AG04449 (cell line): ENCODE measurements at places on chromosomes 1 and 21.

GRCh38 chr1:244011271-244011670 lies 39.8 kb upstream of the ZBTB18 start:
- DNase-seq: no peak

DNA sequence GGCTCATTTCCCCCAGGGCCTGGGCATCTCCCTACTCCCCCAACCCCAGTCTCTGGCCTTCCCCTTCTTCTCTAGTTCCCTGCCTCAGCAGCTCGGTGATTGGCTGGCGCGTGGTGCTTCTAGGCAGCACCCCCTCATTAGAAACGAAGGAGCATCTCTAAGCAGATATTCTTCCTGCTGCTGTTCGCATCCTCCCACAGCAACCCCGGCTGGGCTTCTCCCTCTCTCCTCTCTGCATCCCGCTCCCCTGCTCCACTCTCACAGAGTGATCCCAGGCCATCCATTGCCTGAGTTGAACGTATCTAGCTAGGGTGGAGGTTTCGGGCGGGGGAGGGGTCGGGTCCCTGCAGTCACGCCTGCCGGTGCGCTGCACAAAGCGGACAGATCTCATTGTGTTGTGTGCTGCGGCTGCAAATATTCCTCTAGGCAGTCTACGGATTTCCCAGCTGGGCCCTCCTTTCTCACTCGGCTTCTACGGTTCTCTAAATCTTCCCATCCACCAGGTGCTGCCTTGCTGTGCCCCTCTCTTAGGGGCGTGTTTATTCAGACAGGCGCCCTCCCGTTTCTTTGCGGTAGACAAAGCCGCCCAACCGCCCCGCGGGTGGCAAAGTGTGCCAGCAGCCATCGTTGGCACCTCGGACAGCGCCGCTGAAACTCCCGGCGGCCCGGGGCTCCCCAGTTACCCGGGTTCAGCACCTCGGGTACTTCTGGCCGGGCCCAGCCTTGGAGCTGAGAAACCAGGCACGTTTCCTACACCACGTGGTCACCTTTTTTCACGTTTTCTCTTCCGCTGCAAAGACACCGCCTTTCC lies 2.2 kb downstream of the CACNA1E start:
- DNase-seq: no peak

DNA sequence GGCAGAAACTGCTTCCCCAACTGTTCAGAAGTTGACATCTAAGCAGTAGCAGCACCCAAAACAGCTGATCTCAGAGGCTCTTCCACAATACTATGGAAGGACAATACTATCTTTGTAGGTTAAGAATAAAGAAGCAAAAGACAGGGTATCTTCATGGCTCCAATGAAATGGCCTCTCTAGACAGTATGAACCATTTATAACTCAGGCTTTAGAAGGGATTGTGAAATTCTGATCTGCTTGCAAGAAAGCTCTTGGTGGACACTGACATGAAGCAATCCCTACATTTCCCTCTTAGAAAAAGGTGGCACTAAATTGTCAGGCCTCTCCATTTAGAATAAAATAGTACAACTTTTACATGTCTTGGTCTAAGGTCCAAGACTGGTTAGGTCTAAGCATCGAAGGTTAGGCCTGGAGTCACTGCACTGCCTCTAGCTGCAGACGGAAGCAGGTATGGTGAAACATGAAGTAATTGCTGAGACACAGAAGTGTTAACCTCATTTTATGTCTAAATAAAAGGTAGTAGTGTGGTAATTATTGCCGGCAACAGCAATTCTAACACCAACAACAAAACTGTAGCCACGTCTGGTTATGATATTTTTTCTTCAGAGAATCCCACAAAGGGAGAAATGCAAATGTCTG lies 50.6 kb upstream of the HP1BP3 start:
- DNase-seq: no peak

GRCh38 chr1:220906561-220907334 lies 27.5 kb downstream of the HLX start:
- DNase-seq: no peak

- no peak for DNase-seq
These were observed 25.6 kb downstream of the C1orf116 start for GRCh38 chr1:207006914-207007313.

DNA sequence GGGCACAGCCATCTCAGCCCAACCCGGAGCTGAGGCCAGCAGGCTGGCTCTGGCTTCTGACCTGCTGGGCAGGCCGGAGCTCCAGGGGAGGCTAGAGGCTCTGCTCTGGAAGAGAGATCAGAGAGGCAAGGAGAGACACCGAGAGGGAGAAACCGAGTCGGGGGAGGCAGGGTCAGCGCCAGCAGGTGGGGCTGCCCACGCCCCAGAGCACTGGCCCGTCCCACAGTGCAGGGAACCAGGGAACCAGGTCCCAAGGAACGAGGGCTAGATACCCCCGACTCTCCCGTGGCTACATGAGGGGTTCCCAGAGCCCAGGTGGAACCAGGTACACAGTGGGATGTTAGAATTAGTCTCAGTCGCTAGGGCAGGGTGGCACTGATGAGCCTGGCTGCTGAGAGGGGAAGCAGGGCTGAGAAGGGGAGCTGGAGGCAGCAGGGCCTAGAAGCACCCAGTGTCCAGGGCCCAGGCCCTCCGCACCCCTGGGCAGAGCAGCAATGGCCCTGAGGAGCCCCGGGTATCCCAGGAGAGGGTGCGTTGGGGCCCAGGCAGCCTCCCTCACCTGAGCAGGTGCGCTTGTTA lies 2.1 kb downstream of the MASP2 start:
- DNase-seq: no peak

DNA sequence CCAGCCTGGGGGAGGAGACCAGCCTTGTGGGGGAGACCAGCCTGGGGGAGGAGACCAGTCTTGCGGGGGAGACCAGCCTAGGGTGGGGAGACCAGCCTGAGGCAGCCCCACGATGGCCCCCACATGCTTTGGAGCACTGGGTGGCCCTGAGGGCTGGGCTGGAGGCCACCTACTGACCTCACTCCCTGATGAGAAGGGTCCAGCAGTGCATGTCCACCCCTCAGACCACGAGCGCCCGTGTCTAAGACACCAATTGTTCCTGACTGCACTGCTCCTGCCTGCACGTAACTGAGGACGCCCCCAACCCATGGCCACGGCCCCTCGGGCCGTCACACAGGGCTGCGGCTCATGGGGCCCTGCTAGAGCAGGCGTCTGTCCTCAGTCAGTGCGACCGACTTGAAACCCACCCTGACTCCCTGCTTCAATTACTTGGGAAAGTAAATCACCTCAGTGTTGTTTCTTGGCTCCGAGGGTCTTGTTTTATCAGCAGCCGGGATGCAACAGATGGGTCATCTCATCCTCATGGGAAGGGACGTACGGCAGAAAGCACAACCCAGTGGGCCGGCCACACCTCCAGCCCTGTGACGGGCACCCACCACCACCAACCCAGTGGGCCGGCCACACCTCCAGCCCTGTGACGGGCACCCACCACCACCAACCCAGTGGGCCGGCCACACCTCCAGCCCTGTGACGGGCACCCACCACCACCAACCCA lies at the start of gene SPATC1L:
Gene SPATC1L, minus strand, starts transcription at position 550 of the 715 bp plus-strand sequence. CDS start 1,643 bp downstream, outside the sequence.
- no peak for DNase-seq

DNA sequence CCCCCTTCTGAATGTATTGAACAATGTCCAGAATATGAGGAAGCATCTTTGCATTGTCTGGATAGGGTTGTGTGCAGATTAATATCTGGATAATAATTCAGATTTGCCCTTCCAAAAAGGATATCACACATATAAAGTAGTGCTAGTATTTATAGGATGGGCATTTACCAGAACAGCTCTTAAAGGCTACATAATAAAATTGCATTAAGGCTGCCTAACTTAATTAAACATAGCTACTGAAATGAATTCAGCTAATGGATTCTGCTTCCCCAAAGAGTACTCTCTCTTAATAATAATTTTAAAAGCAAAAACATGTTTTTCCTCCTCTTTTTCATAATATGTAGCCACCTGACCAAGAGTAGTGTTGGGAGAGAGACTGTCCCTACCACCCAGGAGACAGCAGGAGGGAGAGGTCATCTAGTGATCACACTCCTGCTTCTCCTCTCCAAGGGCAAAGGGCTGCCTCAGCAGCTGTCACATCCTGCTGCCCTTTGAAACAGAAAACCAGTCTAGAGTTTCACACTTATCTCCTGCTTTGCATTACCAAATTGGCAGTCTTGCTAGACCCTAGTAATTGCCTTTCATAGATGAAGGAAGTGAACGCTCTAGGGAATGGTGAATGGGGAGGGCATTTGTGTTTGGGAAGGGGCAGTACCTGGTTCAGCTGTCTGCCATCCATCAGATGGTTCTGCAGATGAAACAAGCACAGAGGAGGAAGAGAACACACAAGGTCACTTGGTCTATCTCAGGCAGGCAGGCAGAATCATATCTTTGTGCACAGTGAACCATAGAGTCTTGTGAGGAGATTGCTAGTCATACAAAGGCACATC lies 29.3 kb upstream of the DDAH1 start:
- DNase-seq: no peak

GRCh38 chr1:228101614-228101993 lies 1.5 kb downstream of the C1orf35 start:
- DNase-seq: no peak

DNA sequence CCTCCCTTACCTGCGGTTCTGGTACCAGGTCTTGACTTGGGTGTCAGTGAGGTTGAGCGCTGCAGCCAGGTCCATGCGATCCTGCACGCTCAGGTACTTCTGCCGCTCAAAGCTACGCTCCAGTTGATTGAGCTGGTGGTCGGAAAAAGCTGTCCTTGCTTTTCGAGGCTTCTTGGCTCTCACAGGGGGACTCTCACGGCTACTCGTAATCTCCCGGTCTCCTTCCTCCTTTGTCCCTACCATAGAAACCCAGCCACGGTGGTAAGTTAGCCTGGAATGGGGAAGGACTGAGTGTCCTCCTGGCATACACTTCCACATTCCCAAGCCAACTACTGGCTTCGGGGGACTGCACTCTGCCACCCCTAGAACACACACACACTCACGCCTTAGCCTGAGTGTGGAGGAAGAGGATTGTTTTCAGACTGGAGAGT lies 2.6 kb downstream of the BARHL2 start:
- no peak for DNase-seq

DNA sequence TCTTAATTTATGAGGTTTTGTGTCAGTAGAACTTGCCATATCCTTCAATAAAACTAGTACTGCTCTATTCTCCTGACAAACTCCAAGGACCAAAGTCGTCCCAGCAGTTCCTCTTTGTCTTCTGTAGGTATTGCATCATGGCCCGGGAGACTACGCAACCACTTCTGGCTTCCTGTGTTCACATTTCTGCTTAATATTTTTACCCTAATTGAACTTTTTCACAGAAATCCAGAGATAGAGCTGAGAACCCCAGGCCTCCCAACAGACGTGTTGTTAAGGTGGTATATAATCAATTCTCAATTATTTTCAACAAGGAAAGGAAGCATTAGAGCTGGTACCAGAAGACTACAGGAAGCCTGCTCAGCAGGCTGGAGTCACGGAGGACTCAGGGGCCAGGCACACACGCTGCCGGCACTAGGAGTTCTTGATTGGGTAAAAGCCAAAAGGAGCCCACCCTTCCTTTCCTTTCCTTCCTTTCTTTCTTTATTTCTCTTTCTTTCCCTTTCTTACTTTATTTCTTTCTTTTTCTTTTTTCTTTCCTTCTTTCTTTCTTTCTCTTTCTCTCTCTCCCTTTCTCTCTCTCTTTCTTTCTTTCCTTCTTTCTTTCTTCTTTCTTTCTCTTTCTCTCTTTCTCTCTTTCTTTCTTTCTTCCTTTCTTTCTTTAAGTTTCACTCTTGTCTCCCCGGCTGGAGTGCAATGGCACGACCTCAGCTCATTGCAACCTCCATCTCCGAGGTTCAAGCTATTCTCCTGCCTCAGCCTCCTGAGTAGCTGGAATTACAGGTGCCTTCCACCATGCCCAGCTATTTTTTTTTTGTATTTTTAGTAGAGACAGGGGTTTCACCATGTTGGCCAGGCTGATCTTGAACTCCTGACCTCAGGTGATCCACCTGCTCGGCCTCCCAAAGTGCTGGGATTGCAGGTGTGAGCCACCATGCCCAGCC lies 173.7 kb downstream of the ZBTB18 start:
- no peak for DNase-seq

- no peak for DNase-seq
These were observed 3.2 kb downstream of the TNN start for GRCh38 chr1:175070818-175071217.

DNA sequence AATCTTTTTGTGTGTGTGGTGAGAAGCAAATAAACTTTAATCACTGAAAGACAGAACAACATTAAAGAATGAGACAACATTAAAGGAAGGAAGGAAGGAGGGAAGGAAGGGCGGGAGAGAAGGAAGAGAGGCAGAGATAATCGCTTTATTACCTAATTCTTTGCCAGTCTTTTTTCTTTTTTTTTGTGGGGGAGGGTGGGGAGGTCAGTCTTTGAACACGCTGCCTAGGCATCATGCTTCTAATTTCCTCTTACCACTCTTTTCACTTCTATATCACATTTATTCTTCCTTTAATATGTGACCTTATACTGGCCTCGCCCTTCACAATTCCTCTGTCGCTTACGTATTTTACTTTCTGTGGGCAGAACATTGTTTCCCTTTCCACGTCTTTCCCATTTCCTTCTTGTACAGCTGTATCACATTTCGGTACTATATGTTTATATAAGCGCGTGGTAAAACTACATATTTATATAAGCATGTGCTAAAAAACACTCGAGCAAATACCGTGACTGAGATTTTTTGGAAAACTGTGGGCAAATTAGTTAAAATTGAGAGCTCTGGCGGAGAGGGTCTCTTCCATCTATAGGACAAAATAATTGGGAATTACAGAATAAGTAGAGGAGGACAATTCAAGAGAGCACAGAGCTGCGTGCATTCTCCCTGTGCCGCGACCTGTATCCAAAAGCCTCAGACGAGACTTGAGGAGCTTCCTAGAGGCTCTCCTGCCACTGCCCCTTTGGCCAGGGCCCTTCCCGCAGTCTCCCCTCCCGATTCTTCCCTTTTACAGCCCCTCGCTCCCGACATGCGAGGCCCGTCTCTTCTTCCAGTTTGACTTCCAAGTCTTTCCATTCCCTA lies 823 bp upstream of the PRKAA2 start:
- DNase-seq: no peak

DNA sequence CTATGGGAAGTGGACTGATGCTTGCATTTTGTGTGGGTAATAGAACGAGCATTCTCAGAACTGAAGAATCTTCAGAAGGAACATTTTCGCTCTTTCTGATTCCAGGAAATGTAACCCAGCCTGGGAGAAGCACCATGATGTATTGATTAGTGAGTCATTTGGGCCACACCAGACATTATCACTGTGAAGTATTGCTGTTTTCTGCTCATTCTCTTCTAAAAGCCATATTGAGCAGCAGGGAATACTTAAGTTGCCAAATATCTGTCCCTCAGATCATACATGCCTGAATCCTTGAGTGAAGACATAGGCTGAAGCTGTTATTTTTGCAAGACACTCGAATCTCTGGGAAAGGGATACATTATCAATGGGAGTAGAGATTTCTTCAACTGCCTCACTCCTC lies 213.1 kb downstream of the PCP4 start:
- DNase-seq: no peak

DNA sequence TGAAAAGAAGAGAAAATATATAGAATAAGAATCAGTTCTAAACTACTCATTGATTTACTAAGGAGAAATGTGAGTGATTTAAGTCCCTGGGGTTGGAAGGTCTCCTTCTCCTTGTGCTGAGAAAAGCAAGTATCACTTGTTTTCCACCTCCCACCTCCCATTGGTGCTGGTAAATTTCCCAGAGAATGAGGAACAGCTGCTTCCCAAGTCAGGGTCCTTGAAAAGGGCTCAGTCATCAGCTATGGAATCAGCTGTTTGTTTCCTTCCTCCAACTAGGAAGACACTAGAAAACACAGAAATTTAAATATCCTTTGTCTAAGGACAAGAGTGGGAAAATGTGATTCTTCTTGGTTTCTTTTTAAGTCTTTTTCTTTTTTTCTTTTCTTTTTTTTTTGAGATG lies 131.3 kb upstream of the C1orf21 start:
- no peak for DNase-seq

- DNase-seq: no peak
These were observed 36.3 kb upstream of the RBM15 start for GRCh38 chr1:110302836-110303235.

- DNase-seq: no peak
These were observed 37.6 kb upstream of the HMCN1 start for GRCh38 chr1:185696422-185697150.
